Transverse colon (tissue), 4 donors: ENCODE measurements at places on chromosomes 3 and 15.
A peak's percentile ranks its signal among the peaks of the same experiment; 100 is the strongest.

GRCh38 chr3:124161448-124161847 is 169.5 kb upstream of the ROPN1 start:
- no peak for DNase-seq

- DNase-seq, result no peak
Measured at GRCh38 chr3:181901626-181902025, 189.9 kb downstream of the SOX2 start.

GRCh38 chr3:192745150-192745549 is 17.8 kb upstream of the FGF12 start:
- DNase-seq, result no peak

GRCh38 chr15:42121682-42122081 is 27.3 kb upstream of the PLA2G4D start:
- DNase-seq, result no peak

GRCh38 chr3:188076176-188076575 is 77.8 kb upstream of the LPP start:
- DNase-seq, result no peak

DNA sequence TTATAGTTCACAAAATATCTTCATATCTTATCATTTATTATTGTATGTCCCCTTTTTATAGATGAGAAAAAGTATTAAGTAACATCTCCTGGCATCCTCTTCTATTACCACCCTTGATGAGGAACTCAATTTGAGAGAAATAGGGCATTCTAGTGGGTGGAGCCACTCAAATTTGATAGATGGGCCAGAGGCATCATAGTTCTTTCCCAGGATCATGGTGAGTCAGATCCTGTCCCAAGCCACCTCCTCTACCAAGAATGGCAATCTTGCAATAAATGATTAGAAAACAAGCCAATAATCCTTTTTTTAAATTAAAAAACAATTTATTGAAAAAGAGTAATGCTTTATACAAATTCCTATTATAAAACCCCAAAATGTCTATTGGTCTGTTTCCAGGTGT is 16.8 kb downstream of the CLDN1 start:
- DNase-seq, result no peak

DNA sequence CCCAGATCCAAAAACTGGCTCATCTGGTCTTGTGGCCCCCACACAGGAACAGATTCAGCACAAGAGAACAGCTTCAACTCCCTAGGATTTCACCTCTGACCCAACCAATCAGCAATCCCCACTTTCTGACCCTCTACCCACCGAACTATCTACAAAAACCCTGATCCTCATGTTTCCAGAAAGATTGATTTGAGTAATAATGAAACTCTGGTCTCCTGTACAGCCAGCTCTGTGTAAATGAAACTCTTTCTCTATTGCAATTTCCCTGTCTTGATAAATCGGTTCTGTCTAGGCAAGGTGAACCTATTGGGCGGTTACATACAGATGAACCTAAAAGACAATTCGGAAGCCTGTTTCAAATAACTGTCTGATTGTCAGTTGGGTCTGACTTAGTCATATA is 847.6 kb upstream of the ALCAM start:
- no peak for DNase-seq

DNA sequence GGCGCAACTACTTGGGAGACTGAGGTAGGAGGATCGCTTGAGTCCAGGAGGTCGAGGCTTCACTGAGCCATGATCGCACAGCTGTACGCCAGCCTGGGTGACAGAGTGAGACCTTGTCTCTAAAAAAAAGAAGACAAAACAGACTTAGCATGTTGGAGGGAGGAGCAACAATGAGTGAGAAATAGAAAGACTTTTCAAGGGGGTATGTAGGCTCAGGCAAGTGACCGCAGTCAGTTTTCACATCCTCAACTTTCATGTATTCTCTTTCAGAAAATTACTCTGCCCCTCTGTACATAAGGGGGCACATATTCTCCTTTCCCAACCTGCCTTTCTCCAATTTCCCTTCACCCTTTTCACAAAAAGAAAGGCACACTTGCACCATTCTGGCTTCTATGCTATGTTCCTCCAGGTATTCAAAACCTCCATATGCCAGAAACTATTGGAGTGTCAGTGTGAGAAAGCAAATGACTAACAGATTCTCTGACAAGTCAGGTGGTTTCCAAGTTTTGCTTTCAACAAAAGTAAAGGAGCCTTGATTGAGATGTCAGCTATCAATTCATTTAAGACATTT is 7.6 kb downstream of the NSUN3 start:
- DNase-seq, result no peak

DNA sequence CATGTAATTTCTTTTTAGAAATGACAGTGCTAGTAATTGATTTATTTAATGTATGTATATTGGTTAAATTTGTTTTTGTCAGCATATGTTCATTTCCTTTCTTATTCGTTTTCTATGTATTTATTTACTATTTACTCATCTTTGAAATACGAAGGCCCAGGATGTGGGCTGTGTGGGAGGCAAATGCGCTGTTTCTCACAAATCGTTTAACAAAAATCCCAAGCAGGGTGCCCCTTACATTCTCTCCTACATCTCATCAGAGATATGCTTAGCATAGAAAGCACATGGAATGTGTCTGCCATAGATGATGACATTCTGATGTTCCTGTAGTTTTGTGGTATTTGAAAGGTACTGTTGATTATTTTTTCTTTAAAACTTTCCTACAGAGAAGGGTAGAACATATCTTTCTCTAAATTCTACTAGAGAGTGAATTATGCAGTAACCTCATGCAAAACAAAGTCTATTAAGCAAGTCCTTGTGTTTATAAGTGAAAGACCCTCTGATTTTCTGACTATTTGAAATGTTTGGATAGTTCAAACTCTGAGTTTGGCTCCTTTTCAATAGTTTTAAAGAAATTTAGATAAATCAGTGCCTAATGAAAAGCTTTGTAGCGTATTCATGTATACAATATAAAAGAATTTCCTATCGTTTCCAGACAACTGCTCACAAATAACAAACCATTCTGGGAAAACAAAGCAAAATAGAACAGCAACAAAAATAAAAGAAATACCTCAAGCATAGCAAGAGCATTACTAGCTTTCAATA is 111.1 kb upstream of the VGLL3 start:
- no peak for DNase-seq

DNA sequence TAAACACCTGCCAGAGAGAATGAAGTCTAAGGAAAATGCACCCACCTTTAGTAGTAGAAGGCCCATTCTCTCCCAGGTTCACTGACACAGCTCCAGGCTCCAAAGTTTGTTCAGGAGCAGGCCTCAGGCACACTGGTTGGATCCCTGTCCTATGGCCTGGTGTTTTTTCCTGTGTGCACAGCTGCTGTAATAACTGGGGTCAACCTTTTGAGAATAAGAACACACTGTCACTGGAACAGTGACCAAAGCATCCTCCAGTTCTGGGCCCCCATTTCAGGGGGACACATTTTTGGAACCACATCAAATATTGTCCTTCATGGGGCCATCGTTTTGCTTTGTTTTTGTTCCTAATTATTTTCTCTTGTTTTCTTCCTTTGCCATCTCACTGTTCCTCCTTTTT is 95.8 kb downstream of the ARNT2 start:
- DNase-seq, result no peak

GRCh38 chr3:17905996-17906395 is 163.6 kb upstream of the TBC1D5 start:
- DNase-seq, result no peak

DNA sequence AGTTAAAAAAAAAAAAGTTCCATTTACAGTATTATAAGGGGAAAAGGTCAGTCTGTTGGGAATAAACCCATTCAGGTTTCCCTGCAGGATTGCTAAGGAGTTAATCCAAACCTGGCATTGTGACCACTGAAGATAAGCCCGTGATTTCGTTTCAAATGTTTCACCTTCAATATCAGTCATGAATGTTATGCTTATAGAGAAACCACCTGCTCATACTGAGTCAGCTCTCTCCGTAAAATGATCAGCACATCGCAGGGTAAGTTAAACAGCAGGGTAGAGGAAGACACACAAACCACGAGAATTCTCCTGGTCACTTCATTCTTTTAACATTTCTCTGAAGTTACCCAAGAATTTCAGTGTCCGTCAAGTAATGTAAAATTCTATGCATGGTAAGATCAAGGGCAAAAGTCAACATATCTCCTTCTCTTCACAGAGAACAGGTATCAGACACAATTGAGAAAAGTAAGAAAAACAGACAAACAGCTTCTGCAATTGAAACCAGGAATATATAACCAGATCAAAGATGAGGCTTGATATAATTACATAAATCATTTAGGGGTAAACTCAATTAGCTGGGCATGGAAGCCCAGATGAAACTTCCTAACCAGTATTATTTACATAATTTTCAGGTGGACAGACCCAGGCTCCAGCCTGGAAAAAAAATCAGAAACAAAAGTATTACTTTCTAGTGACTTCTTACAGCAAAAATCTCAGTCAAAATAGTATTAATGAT is 67.6 kb upstream of the ARHGEF3 start:
- no peak for DNase-seq

DNA sequence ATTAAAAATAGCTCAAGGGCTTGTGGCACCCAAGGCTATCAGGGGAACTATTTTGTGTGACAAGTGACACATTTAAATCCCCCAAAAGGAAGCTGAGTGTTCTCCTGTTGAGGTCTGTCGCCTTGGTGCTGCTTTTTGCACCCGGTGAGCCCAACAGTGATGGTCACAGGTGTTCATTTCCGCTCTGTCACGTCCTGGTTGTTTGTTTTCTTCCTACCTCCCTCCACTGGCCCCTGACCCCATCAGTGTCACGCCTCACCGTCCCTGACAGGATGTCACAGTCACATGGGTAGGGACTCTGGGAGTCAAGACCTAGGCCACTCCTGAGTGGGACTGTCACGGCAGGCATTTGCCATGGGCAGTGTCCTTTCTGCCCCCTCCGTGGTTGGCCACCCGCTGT is 11.2 kb downstream of the SLCO3A1 start:
- DNase-seq, result no peak

DNA sequence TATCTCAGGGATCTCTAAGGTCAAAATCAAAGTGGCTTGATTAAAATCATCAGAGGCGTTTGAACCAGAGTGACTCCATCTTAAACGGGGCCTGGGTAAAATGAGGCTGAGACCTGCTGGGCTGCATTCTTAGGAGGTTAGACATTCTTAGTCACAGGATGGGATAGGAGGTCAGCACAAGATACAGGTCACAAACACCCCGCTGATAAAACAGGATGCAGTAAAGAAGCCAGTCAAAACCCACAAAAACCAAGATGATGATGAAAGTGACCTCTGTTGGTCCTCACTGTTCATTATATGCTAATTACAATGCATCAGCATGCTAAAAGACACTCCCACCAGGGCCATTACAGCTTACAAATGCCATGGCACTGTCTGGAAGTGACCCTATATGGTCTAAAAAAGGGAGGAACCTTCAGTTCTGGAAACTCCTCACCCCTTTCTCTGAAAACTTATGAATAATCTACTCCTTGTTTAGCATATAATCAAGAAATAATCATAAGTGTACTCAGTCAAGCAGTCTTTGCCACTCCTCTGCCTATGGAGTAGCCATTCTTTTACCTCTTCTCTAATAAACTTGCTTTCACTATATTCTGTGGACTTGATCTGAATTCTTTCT is 143.3 kb upstream of the SLCO3A1 start:
- no peak for DNase-seq

DNA sequence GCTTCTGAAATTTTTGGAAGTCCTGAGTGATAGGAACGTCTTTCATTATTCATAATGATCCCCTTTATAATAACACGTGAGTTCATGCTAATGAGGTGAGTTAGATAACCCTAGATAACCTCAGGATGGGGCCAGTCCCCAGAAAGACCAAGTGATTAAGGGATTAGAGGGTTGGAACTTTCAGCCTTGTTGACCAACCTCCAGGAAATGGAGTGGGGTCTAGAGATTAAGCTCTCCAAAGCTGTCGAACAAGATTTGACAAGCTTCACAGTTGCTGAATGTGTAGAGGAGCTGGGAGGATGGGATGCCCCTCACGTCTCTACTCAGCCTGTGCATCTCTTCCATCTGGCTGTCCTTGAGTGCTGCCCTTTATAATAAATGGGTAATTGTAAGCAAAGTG is 107.1 kb downstream of the ZMAT3 start:
- DNase-seq, result no peak

DNA sequence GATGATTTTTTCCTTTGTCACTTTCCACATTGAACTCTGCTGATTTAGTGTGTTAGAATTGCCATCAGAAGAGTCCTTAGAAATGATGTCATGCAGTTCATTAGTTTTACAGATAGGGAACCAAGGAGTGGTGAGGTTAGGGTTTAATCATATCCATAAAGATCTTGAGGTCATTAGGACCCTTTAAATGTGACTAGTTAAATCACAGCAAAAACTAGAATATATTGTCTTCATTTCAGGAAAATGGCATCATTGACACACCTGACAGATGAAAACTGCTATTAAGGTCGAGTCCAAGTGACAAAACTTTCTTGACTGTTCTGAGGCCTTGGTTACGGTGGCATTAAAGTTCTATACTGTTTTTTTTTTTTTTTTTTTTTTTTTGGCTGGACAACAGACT is 50.5 kb downstream of the MBNL1 start:
- no peak for DNase-seq

GRCh38 chr3:100578646-100579045 is 30.8 kb upstream of the ADGRG7 start:
- DNase-seq, result no peak

GRCh38 chr3:45830121-45830520 is 11.8 kb downstream of the LZTFL1 start:
- DNase-seq, result no peak

DNA sequence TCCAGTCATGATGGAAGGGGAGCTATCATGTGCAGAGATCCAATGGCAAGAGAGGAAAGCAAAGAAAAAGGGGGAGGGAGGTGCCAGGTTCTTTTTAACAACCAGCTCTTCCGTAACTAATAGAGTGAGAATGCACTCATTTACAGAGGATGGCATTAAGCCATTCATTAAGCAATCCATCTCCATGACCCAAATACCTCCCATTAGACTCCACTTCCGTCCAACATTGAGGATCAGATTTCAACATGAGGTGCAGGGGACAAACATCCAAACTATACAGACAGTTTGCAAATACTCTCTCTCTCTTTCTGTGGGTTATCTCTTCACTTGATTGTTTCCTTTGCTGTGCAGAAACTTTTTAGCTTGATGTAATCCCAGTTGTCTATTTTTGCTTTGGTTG is 21.2 kb downstream of the ZDHHC23 start:
- DNase-seq, result no peak

DNA sequence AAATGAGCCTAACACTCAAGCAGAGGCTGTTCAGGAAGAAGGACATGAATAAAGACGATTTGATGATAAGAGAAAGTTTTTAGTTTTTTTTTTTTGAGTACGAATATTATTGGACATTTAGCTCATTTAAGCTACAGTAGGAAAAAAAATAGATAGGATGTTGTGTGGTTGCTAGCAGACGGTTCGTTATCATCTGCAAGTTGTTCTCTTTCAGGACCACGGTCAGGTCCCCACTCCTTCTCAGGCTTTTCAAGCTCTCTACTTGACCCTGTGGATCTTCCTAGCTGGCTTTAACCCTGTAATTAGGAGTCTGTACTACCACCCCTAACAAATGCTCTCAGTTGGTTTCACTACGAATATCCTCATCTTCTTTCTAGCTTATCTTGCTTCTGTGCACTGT is 1.1 kb downstream of the KCNH8 start:
- DNase-seq, result no peak

GRCh38 chr15:42084465-42085235 is 9.7 kb downstream of the PLA2G4D start:
- DNase-seq, result peak; percentile 80

- DNase-seq, result no peak
Measured at GRCh38 chr3:168062679-168063078, 33.0 kb downstream of the GOLIM4 start.

- DNase-seq, result no peak
Measured at GRCh38 chr3:189394599-189395121, 222.9 kb downstream of the TPRG1 start.

- no peak for DNase-seq
Measured at GRCh38 chr3:170414202-170414663, 4.4 kb upstream of the CLDN11 start.
